Mesenchymal stem cell (in vitro differentiated cells and primary cell): ENCODE measurements at places on chromosomes 7 and 10.

DNA sequence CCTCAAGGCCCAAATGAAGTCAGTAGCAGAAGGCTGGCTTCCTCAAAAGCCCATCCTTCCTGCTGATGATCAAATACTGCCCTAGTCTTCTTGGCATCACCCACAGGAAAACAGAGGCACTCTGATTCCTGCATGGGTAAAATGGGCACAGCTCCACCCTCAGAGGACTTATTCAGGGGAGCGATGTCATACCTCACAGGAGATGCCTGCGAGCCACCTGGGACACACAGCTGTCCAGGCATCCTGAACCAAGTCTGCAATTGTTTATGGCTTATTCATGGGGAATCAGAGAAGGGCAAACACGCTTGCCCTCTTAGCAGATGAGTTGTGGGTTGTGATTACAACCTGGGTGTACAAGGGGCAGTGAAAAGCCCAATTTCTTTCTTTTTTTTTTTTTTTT lies 22.0 kb upstream of the LMTK2 start:
- DNase-seq, result no peak

DNA sequence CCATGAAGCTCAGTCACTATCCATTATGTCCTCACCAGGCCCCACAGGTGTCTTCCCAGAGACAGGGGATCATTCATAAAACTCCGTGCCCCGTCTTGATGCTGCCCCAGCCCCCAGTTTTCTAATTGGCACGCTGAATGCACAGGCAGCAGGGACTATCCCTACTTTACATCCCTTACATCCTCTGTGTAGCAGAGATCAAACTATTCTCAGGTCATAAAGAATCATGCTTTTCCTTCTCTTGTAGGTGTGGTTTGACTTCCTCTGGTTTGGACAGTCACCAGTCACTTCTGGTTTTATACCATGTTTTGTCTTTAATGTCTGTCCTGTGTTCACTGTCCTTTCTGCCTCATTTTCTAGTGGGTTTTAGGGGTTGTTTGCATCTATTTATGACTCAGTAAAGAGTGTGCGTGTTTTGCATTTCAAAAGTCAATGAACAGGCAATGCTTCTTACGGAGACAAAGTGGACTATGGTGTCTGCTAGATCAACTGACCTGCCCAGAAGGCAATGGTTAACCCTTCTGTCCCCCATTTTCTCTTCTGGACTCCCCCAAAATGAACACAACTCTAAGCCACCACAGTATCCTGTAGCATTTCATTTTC lies 140.4 kb upstream of the NPVF start:
- DNase-seq, result no peak

- DNase-seq, result no peak
These were observed 197.4 kb downstream of the ELMO1 start for GRCh38 chr7:37251222-37251621.

GRCh38 chr7:19811386-19811785 lies 38.0 kb upstream of the TMEM196 start:
- no peak for DNase-seq

DNA sequence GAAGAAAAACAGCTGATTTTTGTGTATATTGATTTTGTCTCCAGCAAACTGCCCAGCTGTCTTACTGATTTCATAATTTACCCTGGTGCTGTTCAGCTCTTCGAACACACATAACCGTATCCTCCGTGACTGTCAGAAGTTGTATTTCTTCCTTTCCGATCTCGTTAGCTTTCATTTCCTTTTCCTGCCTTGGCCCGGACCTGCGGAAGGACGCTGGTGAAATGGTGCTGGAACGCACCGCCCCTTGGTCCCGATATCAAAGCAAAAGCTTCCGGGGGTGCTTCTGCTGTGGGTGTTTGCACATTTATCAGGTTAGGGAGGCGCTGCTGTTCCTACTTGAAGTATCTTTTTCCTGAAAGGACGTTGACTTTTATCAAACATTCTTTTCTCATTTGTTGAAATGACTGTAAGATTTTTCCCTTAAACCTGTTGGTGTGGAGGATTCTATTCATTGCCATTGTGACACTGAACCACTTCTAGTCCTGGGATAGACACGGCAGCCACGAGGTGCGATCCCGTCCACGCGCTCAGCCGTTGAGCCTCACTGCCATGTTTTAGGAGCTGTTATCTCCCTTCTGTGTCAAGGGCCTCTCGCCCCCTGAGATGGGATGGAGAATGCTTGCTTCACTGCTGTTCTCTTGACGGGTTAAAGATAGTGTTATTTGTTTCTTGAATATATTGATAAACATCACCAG lies 72.6 kb downstream of the FOXL3 start:
- DNase-seq, result no peak

GRCh38 chr7:24786306-24786705 lies 29.0 kb upstream of the GSDME start:
- no peak for DNase-seq

GRCh38 chr10:33878238-33878786 lies 543.8 kb upstream of the NRP1 start:
- no peak for DNase-seq

DNA sequence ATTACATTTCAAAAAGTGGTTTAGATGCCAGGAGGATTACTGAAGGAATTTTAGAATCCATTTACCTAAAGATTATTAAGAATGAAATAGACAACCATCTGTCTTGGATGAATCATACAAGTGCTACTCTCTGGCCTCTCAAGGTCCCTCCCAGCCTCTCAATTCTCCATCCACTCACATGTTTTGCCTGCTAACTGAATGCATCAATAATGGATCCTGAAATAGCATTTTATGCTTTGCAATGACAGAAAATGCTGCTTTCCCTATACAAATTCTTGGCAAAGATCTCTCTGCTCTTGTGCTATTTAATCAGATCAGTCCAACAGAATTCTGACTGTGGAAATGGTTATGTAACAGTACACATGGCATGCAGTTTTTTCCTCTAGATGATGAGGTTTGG lies 68.1 kb downstream of the HBP1 start:
- no peak for DNase-seq

- no peak for DNase-seq
These were observed 40.2 kb upstream of the TNS3 start for GRCh38 chr7:47621979-47622561.

GRCh38 chr7:102260856-102261255 lies 25.8 kb upstream of the SH2B2 start:
- peak; percentile 53 for DNase-seq

GRCh38 chr10:119724593-119725516 lies 995 bp upstream of the INPP5F start:
- peak; percentile 35 for DNase-seq

- peak; percentile 99 for DNase-seq
These were observed 534.3 kb downstream of the PARD3 start for GRCh38 chr10:34280599-34281374.

GRCh38 chr10:51770709-51771108 lies 71.3 kb upstream of the CSTF2T start:
- peak; percentile 31 for DNase-seq

GRCh38 chr10:132140167-132140925 lies 46.4 kb upstream of the DPYSL4 start:
- DNase-seq, result no peak

- DNase-seq, result peak; percentile 42
These were observed 116.0 kb downstream of the SLIT1 start for GRCh38 chr10:97069576-97070362.

DNA sequence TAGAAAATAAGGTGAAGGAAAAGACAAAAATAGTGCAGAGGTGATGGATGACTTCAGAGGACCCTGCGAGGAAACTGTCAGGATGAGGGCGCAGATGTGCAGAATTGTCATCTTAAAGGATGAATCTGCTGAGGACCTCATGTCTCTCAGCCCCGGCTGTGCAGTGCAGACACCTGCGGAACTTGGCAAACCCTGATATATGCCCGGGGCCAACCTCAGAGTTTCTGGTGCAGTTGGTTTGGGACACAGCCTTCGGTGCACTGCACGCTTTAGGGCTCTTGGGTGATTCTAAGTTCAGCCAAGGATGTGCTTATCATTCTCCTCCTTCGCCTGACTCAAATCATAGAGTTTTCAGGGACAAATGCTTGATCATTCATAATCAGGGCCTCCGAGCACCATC lies 310.1 kb downstream of the TCERG1L start:
- no peak for DNase-seq

GRCh38 chr7:152527610-152528032 lies 91.8 kb upstream of the KMT2C start:
- DNase-seq, result no peak

DNA sequence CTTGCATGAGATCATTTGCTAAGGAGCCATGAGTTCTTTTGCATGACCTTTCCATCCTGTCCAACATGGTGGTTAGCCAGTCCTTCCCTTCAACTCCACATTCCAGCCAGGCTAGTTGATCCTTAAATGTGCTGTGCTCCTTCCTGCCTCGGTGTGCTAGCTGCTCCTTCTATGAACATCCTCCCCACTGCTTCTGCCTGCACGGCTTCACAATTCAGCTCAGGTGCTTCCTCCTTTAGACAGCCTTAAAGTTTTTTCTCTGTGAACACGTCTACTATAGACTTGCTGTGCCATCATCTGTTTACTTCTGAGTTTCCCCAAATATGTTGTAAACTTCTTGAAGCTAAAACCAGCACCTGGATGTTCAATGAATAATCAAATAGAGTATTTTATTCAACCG lies 95.5 kb downstream of the OTUD1 start:
- no peak for DNase-seq

GRCh38 chr10:113970641-113971040 lies 73.0 kb upstream of the ADRB1 start:
- no peak for DNase-seq

DNA sequence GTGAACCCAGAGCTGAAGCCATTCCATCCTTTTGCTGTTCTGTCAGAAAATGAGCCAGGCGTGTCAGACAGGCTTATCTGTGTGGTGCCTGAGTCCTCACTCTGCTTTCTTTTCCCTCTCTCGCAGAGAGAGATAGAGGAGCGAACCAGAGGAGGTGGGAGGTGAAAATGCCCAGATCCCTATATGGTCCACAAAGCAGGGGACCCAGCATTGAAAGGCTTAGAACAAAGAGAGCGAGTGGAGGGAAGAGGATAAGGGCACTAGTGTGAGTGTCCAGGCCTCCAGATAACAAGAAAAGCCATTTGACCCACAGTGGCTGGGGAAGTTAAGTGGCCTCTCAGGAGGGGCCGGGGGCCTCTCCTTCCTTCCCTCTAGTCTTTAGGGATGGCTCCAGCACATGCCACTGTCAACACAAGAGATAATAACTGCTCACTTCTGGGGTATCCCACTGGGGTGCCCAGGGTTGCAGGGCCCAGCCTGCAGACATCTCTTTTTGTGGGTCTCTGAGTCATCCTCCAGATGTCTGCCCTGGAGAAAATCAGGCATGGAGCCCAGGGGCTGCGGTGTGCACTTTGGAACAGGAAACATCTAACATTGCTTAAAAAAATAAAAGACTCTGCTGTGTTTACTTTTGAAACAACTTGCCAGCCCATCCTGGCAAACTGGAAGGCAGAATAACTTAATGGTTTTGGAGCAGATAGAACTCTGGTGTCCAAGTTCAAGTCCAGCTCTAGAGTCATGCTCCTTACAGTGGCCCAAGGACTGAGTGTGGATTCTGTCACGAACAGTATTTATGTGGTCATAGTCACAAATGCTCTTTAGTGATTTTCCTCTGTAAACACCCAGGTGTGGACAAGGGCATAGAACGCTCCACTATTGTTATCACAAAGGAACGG lies 189.5 kb downstream of the CXCL12 start:
- DNase-seq, result peak; percentile 86

DNA sequence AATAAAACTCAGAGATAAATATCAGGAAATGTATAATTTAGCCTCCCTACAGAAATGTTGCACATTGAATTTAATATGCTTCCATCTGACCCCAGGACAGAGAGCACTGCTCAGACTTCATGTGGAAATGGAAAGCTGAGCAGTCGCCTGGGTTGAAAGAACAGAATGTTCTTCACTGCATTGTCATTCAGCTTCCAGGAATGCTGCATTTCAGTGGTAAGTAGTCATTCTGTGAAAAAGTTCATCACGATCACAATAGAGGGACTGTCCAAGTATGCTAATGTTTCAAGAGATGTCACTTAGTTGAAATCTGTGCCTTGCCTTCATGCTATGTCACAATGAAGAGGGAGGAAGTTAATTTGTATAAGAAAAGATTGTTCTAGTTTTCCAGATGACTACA lies 147.3 kb downstream of the NRCAM start:
- peak; percentile 59 for DNase-seq

DNA sequence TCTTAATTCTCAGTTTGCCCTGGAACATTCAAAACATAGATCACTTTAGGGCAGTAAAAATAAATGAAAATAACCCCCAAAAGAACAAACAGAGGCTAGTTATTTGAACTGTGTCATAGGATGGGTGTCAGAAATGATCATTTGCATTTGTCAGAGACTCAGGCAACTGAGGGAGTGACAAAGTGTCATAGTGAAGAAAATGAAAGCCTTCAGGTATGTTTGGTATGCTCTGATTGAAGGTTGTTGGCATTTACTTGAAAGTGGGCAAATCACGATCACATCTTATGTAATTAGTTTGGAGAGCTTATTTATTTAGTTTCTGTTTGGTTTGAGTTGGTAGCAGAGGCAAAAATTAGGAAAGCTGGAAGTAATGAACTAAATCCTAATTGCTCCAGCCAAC lies 880.9 kb downstream of the ANKRD7 start:
- DNase-seq, result no peak

DNA sequence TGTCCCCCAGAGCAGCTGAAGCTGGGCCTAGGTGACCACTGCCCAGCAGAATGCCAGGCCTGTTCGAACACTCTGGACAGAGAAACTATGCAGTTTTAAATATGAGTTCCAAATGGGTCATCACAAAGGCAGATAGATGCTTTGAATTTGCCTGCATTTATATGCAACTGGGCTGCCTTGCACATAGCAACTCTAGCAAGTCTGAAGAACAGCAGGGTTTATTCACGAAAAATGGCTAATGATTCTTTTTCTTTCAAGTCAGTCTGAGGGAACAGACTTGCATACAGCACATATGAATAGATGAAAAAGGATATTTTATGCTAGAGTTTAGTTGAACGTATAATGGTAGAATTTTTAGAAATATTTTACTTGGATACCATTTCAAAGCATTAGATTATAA lies 68.5 kb downstream of the SLC35B4 start:
- no peak for DNase-seq

GRCh38 chr7:8913682-8914081 lies 480.3 kb downstream of the NXPH1 start:
- DNase-seq, result no peak
